NCI-H526 (cell line): ENCODE measurements at places on chromosomes 12 and 14.

- DNase-seq: no peak
These were observed 236.5 kb upstream of the PELI2 start for GRCh38 chr14:55881577-55882241.

- DNase-seq: no peak
These were observed 71.4 kb upstream of the PRMT8 start for GRCh38 chr12:3419558-3419957.

DNA sequence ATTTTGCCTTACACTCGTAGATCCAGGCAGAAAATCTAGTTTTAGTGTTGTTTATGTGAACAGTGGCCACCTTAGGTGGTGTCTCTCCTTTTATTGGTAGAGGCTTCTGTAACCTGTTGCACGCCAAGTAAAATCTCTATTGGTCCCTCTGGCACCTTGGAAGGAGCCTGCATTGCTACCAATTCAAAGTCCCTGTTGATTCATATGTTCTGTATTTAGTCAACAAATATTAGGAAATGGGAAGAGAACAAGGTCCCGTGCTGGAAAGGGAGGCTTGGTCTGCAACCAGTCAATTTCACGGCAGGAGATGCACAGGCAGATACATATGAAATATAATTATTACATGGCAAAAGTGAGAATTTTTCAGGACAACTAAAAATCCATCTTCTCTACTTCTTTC, 6.4 kb upstream of the GPHN start:
- DNase-seq: no peak

DNA sequence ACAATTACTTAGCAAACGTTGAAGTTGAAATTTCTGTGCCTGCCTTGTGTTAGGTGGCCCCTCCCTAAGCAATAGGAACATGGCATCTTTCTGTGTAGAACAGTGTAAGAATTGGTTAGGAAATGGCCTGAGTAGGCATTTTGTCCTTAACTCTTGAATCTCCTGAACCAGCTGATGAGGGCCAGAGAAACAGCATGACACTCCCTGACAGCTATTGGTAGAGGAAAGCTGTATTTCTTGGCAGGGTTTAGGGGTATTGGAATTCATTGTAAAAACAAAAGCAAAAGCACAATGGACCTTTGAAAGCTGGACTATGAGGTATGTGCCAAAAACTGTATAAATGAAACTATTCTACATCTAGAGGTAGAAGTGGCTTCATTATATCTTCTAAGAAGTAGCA, 40.6 kb upstream of the LRTM2 start:
- DNase-seq: no peak

DNA sequence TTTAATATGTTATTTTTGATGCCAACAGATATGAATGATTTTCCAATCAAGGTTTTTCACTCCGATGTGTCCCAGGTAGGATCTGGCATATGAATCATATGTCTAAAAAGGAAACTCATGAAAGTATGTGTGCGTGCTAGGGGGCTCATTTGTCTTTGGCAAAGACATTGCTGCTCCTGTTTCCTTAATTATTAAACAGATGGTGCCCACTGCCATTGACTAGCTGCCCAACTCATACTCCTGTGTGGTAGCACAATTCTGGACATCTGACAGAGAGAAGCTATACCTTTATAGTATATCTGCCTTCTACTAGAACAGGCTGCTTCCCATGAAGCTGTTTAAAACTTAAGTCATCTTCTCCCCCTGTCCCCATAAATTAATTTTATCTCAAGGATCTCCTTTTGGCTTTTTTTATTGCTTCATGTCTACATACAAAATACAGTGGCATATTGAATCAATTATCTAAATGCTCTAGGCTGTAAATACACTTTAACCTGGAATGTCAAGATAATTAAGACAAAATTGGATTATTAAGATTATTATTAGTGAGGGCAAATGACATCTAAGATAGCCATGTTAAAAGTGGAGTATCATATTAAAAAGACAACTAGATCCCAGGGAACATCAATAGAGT, 1.4 kb upstream of the PDE3A start:
- no peak for DNase-seq

- DNase-seq: no peak
These were observed 131.1 kb upstream of the SLC38A2 start for GRCh38 chr12:46503637-46504175.

DNA sequence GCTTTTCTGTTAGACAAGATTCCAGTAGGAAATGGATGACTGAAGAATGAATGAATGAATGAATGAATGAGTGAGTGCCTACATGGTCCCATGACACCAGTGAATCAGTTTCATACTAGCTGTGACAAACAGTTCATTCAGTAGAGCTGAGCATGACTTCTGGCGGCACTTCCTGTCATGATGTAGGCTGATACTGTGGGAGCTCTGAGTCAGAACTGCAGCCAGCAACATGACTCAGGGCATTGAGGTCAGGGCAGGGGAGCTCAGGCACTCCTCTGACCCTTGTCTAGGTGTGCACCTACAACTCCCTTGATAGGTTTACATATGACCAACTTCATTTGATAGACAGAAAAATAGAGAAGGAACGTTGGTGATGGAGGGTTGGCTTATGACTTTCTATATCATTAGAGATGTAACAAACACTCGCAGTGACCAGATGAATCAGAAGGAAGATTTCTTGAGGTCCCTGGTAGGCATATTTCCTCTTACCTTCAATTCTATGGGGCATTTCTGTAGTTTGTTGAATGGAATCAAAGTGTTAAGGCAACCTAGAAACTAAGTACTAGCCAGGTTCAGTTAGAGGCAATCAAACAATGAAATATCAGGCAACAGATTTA, 139.3 kb upstream of the ARHGAP5 start:
- no peak for DNase-seq

- no peak for DNase-seq
These were observed 1.7 kb downstream of the TRHDE start for GRCh38 chr12:72273851-72274351.

GRCh38 chr12:70982991-70983390, 62.5 kb upstream of the PTPRR start:
- DNase-seq: no peak

DNA sequence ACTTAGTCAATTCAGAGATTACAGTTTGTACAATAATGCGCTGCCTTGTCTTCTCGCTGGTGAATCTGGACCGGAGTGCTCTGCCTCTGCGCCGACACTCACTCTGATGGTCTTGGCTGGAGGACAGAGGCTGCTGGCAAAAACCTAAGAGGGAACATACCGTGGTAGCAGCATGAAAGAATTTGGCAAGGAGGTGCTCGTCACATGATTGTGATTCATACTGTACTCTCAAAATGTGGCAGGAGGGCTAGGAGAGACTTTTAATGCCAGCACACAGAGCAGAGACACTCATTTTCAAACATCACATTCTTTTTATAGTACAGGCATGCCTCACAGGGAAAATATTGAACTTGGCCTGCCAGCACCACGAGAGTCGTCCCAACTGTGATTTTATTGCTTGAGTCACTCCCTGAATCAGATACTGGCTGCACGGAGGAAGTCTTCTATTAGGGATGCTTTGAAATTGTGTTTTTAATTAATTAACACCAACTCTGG, 67.8 kb downstream of the HMGA2 start:
- no peak for DNase-seq

GRCh38 chr12:253116-253831, 9.4 kb downstream of the SLC6A13 start:
- no peak for DNase-seq

GRCh38 chr12:92094751-92095161, 50.9 kb downstream of the BTG1 start:
- DNase-seq: no peak

DNA sequence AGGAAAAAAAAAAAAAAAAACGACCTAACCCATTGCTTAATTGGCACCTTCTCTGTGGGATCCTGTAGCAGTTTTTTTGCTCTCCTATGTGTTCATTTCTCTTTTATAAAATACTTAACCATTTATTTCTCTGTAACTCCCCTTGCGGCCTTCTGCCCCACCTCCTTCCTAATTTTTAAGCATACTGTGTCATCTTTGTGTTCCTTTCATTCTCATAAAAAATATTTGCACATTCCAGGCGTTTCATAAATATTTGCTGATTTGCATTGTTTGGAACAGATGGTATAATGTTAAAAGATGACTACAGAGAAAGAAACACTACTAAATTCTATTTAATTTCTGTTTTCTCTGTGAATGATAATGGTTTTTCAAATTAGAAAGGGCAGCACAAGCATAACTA, 77.9 kb downstream of the NPAS3 start:
- no peak for DNase-seq

DNA sequence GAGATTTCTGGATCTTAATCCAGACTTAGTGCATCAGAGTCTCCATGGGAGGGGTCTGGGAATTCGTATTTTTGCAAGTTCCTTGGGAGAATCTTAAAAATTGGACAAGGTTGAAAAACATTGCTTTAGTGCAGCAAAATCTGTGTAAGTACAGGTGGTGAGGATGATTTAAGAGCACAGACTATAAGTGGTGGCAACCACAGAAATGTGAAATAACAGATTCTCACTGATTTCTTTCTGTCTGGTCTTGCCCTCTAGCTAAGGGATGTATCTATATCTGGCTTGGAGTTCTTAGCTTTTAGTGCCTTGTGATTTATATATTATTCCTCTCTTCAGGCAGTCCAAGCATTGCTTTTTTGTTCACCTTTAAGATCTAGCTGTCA, 116.2 kb downstream of the DIP2B start:
- DNase-seq: no peak

DNA sequence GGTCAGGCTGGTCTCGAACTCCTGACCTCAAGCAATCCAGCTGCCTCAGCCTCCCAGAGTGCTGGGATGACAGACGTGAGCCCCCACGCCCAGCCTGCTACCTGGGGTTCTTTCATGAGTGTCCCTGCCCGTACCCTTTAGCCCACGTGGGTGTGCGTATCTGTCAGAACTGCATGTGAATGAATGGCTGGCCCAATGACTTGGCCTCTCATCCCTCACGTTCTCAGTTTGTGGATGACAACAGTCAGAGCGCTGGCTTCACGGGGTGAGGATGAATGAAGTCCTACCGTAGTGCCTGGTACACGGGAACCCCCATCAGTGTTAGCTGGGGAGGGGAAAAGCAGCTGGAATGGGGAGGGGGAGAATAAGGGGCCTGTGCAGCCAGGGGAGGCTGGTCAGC, 16.1 kb upstream of the ZDHHC22 start:
- no peak for DNase-seq

GRCh38 chr14:86237733-86238132, 707.8 kb downstream of the FLRT2 start:
- DNase-seq: no peak

- DNase-seq: no peak
These were observed 15.6 kb downstream of the DGKA start for GRCh38 chr12:55946553-55946952.

- no peak for DNase-seq
These were observed 319.7 kb downstream of the ADGRD1 start for GRCh38 chr12:131273291-131273845.

DNA sequence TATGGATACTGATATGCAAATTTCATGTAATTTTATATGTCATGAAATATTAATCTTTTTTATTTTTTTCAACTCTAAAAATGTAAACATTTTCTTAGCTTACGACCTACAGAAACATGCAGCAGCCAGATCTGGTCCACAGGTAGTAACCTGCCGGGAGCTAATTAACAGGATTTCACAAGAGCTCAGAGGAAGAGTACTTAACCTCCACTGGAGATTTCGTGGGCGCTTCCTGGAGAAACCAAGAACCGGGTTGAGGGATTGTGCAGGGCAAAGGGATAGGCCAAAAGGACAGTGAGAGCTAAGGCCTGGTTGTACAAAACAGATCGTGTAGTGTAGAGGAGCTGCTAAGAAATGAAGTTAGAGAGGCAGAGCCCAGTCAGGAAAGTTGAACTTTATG, 315.7 kb downstream of the PAWR start:
- no peak for DNase-seq

GRCh38 chr12:209246-209645, 4.7 kb downstream of the SLC6A12 start:
- no peak for DNase-seq

GRCh38 chr12:3641428-3642018, 111.4 kb downstream of the CRACR2A start:
- peak; percentile 70 for DNase-seq

- no peak for DNase-seq
These were observed 143.6 kb downstream of the PAWR start for GRCh38 chr12:79547044-79547734.

DNA sequence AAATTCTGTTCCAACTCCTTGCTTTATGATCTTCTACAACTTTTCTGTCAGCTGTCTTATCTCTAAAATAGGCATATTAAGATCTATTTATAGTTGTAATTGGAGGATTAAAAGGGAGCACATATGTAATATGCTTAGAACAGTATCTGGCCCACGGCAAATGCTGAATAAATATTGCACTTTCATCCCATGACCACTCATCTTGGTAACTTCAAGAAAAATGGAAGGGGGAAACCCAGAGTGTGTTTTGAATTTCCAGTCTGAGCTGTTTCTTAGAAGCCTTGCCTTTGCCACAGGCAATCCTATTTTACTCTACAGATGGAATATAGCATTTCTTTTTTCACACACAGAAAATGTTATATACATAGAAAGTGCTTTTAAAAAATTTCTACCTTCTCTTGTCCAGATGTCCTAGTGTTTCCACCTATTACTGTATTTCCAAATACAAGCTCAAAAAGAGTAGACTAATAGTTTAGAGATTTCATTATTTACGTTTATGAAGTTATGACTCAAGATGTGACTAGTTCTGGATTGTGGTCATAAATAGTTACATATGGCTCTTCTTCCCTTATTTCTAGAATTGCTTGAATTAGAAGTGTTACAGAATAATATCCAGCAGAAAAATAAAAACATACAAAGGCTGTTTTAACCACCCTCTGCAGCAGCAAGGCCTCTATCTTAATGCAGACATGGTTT, 6.2 kb upstream of the STXBP6 start:
- no peak for DNase-seq

GRCh38 chr14:48247977-48248376, 572.6 kb upstream of the MDGA2 start:
- DNase-seq: no peak
